ENCODE measurements at places on chromosomes 13 and 19.

GRCh38 chr13:90070362-90070761, 1277.1 kb upstream of the MIR17HG start:
- DNase-seq, result peak; percentile 28

GRCh38 chr13:73335210-73335609, 276.4 kb downstream of the KLF5 start:
- peak; percentile 73 for DNase-seq

DNA sequence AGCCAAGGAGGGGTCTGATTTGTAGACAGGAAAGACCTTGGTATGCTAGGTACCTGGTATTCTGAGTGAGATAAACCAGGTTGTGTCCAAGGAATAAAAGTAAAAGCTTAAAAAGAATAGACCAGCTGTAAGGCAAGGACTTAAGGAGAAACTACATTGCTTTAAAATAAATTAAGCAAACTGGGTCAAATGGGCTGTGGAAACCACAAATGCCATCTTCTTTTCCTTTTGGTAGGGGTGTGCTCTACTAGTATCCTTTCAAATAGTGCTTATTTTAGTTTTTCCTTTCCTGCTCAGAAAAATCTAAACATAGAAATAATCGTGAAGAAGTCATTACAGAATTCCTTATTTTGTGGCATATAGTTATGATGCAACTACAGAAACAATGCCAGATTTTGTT, 138.6 kb upstream of the KLF12 start:
- DNase-seq, result no peak

GRCh38 chr19:3369337-3370213, 3.2 kb downstream of the NFIC start:
- DNase-seq, result peak; percentile 42

- peak; percentile 89 for DNase-seq
Observed at GRCh38 chr13:76667551-76667950, 218.7 kb downstream of the KCTD12 start.

Measured in choroid plexus epithelial cell (primary cell).